ENCODE measurements at places on chromosomes 13 and 19.
A peak's percentile ranks its signal among the peaks of the same experiment; 100 is the strongest.

- DNase-seq = no peak
Observed at GRCh38 chr13:93284064-93284463, 57.5 kb downstream of the GPC6 start.

- DNase-seq = no peak
Observed at GRCh38 chr19:1610579-1610978, 5.3 kb upstream of the UQCR11 start.

DNA sequence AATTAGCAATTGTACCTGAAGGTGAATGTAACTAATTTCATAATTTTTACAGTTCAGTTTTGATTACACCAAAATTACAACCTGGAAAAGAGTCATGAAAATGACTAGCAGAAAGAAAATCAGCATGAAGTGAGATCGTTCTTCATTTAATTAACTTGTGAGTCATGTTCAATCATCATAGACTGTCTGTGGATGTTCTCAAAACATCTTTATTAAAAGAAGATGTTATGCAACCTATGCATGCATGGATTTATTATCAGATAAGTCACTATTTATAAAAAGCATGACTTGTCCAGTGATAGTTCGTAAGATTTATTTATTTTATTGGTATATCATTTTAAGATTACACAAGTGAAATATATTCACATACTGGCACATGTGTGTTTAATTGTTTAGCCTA, 245.9 kb downstream of the ITGBL1 start:
- no peak for DNase-seq

- no peak for DNase-seq
Observed at GRCh38 chr13:51587372-51587771, 3.1 kb downstream of the WDFY2 start.

GRCh38 chr13:107217251-107217650, 649.3 kb upstream of the ARGLU1 start:
- DNase-seq = peak; percentile 28

DNA sequence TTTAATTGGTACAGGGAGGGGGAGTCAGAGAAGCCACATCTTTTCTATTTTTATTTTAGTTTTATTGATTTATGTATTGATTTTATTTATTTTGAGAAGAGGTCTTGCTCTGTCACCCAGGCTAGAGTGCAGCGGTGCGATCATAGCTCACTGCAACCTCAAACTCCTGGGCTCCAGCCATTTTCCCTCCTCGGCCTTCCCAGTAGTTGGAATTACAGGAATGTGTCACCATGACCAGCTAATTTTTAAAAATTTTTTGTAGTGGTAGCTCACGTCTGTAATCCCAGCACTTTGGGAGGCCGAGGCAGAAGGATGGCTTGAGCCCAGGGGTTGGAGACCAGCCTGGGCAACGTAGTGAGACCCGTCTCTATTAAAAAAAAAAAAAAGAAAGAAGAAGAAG, 4.1 kb downstream of the IL27RA start:
- DNase-seq = no peak

DNA sequence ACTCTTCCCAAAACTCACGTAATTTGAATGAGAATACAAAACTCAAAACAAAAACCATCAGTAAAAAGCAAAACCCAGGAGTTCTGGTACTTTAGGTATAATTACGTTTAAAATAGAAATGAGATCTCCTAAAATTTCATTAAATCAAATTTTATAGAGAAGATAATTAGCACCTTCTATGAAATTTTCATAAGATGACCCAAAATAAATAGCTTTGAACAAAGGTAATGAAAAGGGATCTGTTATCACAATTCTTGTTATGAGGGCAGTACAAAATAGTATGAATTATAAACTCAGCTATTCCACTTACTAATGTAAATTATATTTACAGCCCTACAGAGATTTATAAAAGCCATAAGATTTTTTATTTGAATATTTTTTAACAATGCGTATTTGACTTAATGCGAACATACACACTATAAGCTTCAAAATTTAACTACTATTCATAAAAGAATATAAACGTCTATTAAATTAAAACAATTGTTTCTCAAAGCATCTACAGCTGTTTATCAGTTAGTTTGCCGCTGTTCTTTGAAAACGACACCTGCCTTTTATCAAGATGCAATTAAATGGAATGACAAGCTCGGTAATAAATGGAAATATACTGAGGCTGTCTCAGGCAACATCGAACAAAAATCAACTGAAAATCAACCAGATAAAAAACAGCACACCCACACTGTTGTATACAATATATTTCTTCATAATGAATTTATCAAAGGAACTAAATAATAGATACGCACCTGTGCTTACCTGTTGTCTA, 63.8 kb downstream of the KCNRG start:
- DNase-seq = no peak

- peak; percentile 93 for DNase-seq
Observed at GRCh38 chr19:34963573-34964406, at the start of gene ZNF792. ZNF792 (minus strand) TSS chr19:34964229; CDS start chr19:34963662, 567 bp downstream.

DNA sequence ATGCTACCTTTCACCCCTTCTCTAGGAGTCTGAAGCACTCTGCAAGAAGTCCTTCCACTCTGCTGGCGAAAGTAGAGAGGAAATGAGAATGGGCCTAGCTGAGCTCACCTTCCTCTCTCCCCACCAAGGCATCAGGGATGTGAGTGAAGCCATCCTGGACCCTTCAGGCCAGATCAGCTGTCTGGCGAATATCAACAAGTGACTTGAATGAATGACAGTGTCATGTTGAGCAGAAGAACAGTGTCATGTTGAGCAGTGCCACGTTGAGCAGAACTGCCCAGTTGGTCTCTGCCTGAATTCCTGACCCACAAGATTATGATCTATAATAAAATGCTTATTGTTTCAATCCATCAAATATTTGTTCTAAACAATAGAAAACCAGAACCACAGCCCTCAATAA, 166.2 kb upstream of the RFC3 start:
- DNase-seq = no peak

- peak; percentile 24 for DNase-seq
Observed at GRCh38 chr19:56637976-56638555, 4.9 kb upstream of the SMIM17 start.

DNA sequence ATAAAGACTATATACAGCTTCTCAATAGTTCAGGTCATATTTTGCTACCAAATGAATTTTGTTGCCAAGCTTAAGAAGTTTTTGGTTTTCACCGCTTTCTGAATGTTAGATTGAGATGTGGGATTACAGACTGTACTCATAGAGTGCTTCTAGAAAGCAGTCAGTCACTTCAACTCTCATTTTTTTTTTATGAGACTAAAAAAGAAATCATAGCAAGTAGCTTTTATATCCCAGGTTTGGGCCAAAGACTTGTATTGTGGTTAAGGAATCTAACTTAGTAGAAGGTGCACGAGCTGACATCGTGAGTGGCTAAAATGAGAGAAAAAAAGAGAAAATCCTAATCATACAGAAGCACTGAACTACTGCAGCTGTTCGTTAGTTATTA, 2.2 kb upstream of the USPL1 start:
- DNase-seq = no peak

GRCh38 chr19:49761625-49762311, 1.3 kb downstream of the TSKS start:
- DNase-seq = no peak

GRCh38 chr19:30363073-30363472, 9.1 kb upstream of the ZNF536 start:
- no peak for DNase-seq

DNA sequence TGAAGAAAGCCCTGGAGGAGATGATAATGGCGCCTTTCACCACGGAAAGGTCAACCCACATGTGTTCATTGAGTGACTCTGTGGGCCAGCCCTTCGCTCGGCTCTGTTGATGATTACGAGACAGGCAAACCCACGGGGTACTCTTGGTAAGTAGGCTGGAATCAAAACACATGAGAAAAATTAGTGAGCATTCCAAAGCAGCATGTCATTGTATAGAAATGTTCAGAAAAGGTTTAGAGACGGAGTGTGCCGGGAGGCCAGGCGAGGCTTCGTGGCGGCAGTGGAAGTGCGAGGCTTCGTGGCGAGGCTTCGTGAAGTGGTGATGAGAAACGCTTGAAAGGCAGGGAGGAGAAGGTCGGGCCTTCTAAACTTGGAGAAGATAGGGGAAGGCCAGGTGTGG, 144.3 kb downstream of the ZNF536 start:
- DNase-seq = no peak

DNA sequence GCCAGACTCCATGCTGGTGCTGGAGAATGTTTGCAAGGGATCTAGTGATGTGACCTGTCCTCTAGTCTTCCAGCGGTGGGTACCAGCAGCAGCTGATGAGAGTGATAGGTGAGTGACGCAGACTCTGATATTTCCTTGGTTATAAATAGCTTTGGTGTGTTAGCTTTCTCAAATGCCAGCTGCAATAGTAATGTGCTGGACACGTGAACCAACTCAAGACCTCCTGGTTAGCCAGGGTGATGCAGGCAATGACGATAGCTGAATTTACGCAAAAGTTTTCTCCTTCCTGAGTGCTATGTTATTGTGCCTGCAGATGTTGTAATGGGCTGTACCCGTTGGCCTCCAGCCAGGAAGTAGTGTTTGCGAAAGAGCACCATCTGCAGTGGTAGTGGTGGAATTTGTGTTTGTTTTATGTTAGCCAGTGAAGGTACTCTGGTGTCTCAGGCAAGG, 129.5 kb downstream of the CYSLTR2 start:
- DNase-seq = peak; percentile 38

DNA sequence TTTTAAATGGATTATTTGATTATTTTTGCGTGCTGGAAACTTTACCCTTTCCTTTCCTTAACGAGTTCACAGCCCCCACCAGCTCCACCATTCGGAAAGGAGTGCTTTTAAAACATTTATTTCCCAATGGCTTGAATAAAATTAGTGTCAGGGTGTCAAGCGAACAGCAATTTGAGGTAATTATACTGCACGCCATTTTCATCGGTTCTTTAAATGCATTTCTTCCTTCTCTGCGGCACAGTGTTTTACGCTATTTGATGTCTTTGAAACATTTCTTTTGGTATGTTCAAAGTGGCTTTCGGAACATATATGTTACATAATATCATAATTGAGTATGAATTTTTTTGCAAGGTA, 309 bp upstream of the SLITRK1 start:
- no peak for DNase-seq

GRCh38 chr13:45728759-45729158, 26.6 kb downstream of the CBY2 start:
- peak; percentile 21 for DNase-seq

- no peak for DNase-seq
Observed at GRCh38 chr13:50085063-50085462, 69.8 kb downstream of the KCNRG start.

DNA sequence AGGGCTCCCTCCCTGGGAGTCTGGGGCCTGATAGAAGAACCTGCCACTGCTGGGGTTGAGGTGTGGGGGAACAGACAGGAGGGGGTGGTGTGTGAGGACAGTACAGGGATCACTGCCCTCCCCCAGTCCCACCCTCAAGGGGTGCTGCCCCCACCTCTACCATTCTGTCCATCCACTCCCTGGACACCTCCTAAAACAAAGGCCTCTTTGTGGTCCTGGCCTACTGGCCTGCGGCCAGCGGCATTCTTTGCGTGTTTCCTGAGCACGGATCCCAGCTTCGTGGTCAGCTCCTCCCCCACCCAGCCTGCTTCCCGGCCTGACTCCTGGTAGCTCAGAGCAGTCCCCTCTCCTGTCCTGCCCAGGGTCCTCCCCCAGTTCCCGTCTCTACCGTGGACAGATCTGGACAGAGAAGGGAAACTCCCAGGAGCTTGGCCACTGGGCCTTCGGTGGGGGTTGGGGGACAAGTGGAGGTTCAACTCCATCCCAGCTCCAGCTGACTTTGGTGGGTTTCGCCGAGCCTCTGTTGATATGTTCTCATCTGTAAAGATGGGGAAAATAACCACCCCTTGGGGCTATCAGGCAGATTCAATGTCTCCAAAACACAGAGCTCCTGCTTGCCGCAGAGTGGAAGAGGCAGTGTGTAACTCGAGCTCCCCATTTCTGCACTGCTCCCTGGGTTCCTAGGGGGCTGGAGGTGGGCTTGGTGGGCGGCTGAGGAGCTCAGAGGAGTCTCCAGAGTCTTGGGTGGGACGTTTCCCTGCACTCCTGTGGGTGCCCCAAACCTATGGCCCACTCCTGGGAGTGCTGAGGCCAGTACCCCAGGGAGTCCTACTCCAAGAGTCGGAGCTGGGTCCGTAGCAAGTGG, 48.7 kb downstream of the LYL1 start:
- DNase-seq = no peak

GRCh38 chr13:50616101-50616500, 227.4 kb downstream of the DLEU7 start:
- no peak for DNase-seq

DNA sequence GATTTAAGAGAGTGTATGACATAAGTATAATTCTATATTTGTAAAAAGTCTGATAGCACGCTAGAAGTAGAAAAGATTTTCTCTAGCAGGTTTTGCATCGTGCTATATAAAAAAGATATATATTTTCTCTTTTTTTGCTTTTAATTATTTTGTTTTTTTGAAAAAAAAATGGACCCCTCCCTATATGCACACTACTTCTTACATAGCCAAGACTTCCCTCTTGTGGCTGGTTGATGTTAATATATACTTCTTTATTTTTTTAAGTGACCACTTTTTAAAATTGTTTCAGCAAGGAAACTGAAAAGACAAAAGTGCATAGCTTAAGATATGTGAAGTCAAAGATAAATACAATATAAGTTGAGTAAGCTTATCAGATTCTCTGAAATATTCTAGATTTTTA, 1202.8 kb downstream of the DIAPH3 start:
- DNase-seq = no peak

GRCh38 chr19:39325778-39326665, 5.4 kb upstream of the LRFN1 start:
- peak; percentile 49 for DNase-seq

DNA sequence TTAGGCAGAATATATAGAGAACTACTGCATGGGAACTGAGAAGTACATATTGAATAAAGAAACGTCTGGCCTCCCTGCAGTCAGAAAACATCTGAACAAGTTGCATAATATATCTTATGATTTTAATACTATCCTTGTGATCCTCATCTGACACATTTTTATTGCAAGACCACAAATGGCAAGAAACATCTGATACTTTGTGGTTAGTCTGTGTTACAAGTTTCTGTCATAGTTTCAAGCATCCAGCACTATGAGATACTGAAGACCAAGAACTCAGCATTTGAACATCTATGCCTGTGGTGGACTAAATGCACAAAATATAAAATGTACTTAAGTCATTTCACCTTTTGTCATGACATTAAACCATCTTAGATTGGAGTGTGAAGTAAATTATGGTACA, 1175.8 kb upstream of the MIR17HG start:
- DNase-seq = no peak

- peak; percentile 10 for DNase-seq
Observed at GRCh38 chr13:89455741-89456140, 1784.6 kb downstream of the SLITRK5 start.

- DNase-seq = no peak
Observed at GRCh38 chr13:23817830-23818229, 71.4 kb downstream of the MIPEP start.

GRCh38 chr19:47720669-47721422, 7.6 kb downstream of the EHD2 start:
- DNase-seq = no peak

- peak; percentile 43 for DNase-seq
Observed at GRCh38 chr13:78595495-78596398, 7.6 kb downstream of the POU4F1 start.

Measured in BE2C (cell line).